ENCODE measurements at places on chromosomes 12 and 14.

GRCh38 chr12:48067250-48067938, 38.5 kb downstream of the SENP1 start:
- DNase-seq = no peak

- no peak for DNase-seq
Measured at GRCh38 chr12:32265951-32266350, 133.4 kb upstream of the FGD4 start.

GRCh38 chr12:129887101-129887500, 16.7 kb downstream of the TMEM132D start:
- DNase-seq = no peak

DNA sequence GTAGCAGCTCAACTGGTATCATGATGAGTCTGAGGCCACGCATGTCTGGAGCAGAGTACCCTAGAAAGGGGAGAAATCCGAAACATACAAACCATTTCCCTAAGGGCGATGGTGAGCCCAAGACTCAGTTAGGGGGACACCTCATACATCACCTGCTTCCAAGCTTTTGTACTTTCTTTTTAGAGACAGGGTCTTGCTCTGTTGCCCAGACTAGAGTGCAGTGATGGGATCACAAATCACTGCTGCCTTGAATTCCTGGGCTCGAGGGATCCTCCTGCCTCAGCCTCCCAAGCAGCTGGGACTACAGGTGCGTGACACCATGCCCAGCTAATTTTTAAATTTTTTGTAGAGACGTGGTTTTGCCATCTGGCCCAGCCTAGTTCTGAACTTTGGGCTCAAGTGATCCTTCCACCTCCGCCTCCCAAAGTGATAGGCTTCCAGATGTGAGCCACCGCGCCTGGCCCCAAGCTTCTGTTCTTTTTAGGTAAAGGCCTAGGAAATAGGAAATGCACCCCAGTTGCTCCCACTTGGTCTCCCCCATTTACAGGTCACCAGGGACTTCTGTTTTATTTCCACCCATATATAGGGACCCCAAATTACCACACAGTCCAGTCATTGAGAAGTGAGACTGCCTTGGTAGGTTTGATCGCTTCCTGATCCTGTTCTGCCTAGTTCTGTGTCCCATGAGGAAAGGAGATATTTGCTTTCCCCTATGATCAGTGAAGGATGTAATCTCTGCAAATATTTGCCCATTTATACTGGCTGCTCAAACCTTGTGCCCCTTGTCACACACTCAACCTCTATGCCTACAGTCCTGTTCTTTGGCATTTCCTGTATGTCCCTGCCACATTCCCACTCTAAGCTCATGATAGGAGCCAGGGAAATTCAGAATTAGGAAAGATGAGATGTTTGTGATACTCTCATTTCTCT, at the start of gene APOF:
TSS of gene APOF (minus strand) at position 728 of the 930 bp plus-strand sequence. CDS start at position 616, 112 bp downstream.
- no peak for DNase-seq

DNA sequence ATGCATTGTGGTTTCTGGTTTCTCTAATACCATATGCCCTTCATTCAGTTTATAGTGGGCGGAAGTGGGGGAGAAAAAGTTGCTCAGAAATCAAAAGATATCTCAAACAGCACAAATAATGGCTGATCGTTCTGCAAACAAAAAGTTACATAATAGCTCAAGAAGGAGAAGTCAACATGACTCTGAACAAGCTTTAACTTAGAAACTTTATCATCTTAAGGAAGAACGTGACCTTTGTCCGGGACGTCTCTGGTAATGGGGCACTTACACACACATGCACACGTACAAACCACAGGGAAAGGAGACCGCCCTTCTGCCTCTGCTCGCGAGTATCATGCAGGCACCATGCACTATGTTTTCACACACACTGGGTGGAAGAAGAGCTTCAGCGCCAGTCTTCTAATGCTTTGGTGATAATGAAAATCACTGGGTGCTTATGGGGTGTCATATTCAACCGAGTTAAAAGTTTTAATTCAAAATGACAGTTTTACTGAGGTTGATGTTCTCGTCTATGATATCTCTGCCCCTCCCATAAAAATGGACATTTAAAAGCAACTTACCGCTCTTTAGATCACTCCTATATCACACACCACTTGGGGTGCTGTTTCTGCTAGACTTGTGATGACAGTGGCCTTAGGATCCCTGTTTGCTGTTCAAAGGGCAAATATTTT, 4.7 kb downstream of the FOS start:
- no peak for DNase-seq

- no peak for DNase-seq
Measured at GRCh38 chr14:73645248-73645610, 443 bp downstream of the DNAL1 start.

GRCh38 chr14:59238216-59238615, 49.7 kb downstream of the DAAM1 start:
- no peak for DNase-seq

- no peak for DNase-seq
Measured at GRCh38 chr14:59123975-59124374, 64.5 kb upstream of the DAAM1 start.

- no peak for DNase-seq
Measured at GRCh38 chr12:51797301-51797700, 51.2 kb downstream of the FIGNL2 start.

DNA sequence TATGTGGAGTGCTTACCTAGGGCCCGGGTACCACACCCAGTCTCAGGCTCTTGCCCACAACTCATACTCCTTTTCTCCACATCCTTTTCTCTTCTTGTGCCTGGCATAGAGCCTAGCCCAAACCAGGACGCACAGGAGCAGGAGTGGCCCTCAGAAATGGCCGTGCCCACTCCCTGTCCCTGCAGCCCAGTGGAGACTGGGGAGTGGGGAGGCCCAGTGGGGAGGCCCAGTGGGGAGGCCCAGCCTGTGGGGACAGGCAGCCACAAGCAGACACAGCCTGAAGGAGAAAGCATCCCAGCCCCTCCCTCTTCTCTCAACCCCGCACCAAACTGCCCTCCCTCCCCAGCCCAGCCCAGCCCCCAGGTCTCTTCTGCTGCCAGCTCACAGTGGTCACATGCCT, 196.8 kb downstream of the KIF26A start:
- no peak for DNase-seq

DNA sequence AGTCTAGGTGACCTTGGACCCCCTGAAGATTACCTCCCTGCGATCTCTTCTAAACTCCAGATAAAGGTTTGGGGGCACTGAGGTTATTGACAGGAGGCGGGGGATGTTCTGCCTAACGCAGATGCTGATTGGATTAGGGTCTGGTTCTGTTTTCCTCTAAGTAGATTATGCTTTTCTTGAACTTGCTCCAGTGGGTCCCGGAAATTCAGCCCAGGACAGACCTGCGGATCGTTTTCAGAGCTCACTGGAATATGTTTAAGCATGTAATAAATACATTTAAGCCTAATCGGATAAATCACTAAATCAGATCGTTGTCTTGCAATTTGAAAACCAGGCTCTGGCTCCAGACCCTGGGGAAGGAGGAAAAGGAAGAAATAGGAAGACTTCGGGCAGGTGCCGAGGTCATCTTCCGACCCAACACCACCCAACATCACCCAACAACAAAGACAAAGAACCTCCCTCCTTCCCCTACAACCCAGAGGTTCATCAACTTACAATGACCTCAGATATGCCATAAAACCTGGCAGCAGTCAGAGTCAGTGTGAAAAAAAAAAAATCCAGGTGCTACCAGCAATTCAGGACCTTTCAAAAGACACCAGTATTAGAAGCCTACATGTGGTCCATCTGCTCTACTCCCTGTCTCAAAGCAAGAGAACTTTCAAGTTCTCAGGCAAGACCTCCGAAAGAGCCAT, 148.4 kb downstream of the KSR2 start:
- no peak for DNase-seq

All from stimulated activated CD8-positive, alpha-beta memory T cell treated with anti-CD3 and anti-CD28 coated beads, Interleukin-7, amount 100 ng/mL, for 1 hour (primary cell).